Esophagus muscularis mucosa (tissue), 4 donors: ENCODE measurements at places on chromosomes 6 and 20. TPM values are rescaled to one million over a fixed set of nuclear protein-coding genes. Genes with fewer than 3 reads are reported as not detected.

DNA sequence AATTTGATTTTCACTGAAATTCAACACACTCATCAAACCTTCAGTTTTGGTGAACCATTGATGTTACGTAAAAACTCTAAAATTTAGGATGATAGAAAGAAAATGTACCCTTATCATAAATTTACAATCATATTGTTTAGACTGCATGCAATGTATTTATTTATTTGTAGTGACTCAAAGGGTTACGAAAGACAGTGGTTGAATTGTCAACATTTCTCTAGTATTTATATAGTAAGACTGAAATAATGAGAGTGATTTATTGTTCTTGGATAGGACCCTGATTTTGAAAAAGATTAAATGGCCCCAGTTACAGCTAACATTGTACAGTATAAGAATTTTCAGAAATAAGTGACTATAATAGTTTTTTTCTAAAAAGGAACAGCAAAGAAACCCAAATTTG is 591.5 kb downstream of the RFPL4B start:
- DNase-seq = no peak
- H3K27ac ChIP-seq = no peak overlapping the region
- H3K4me3 ChIP-seq = no peak overlapping the region
- no peaks in the 10 kb centered on the region for H3K36me3 ChIP-seq
- H3K4me1 ChIP-seq = peaks cover 39% of the 10 kb centered on the region
- no peaks in the 10 kb centered on the region for H3K27me3 ChIP-seq

The THBS2 gene
- 36.4 TPM for total RNA-seq

DNA sequence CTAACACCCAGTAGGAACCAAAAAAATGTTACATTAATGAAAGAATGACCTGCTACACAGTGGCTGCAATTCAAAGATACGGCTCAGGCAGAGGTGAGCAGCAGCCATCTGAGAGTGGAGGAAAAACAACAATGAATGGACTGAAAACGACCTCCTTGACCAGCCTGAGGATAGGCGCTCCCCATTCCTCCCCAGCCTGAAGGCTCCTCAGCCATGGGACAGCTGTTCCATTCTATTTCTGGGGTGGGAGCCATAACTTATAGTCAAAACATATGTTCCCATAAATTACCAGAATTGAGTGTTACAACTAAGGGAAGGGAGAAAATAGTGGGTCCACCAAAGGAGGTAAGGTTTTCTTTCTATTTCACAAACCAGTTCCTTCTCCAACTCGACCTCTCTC is 27.2 kb downstream of the FYN start:
- DNase-seq = no peak
- no peak overlapping the region for H3K27ac ChIP-seq
- no peaks in the 10 kb centered on the region for H3K27me3 ChIP-seq

- H3K36me3 ChIP-seq = no peaks in the 10 kb centered on the region
- no peak overlapping the region for H3K4me3 ChIP-seq
- DNase-seq = no peak
- peaks cover 13% of the 10 kb centered on the region for H3K4me1 ChIP-seq
- H3K27me3 ChIP-seq = peaks cover 15% of the 10 kb centered on the region
Observed at GRCh38 chr20:41370176-41370575, 3.6 kb upstream of the EMILIN3 start.

The SOX18 gene
- 5.6 TPM for total RNA-seq

- no peak overlapping the region for H3K27ac ChIP-seq
- H3K27me3 ChIP-seq = no peaks in the 10 kb centered on the region
- peaks cover 2% of the 10 kb centered on the region for H3K4me1 ChIP-seq
- no peak for DNase-seq
- no peaks in the 10 kb centered on the region for H3K36me3 ChIP-seq
- H3K4me3 ChIP-seq = no peak overlapping the region
Observed at GRCh38 chr6:16969699-16970655, 131.9 kb upstream of the STMND1 start.

DNA sequence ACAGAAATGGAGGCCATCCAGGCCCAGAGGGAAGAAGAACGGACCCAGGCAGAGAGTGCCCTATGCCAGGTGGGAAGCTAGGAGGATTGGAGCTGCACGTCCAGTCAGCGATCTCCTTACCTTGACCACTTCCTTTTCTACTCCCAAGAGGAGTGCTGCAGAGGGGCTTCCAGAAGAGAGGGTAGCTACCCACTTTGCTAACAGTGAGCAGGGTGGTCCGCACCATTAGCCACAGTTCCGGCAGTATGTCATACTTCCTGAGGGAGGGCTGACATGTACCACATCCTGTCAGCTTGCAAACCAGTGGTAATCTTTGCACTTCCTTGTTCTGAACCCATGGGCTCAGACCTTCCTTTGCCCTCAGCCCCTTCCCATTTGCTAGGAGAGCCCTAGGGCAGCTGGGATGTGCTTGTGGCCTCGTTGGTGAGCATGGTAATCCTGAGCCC is 35.4 kb downstream of the CEP250 start:
- H3K27ac ChIP-seq = no peak overlapping the region
- peaks cover 95% of the 10 kb centered on the region for H3K36me3 ChIP-seq
- no peaks in the 10 kb centered on the region for H3K4me1 ChIP-seq
- no peak for DNase-seq

GRCh38 chr20:60306551-60306950 is 348.3 kb downstream of the CDH26 start:
- DNase-seq = no peak
- H3K27me3 ChIP-seq = no peaks in the 10 kb centered on the region
- no peaks in the 10 kb centered on the region for H3K36me3 ChIP-seq
- no peaks in the 10 kb centered on the region for H3K4me1 ChIP-seq
- H3K4me3 ChIP-seq = no peak overlapping the region
- H3K27ac ChIP-seq = no peak overlapping the region

The AVP gene
- total RNA-seq = not detected

The TNFRSF6B gene
- total RNA-seq = 5.0 TPM

The TREM1 gene
- 9.3 TPM for total RNA-seq

The NR2E1 gene
- not detected for total RNA-seq

The CST2 gene
- 0.45 TPM for total RNA-seq

The BPIFB1 gene
- not detected for total RNA-seq

- peaks cover 79% of the 10 kb centered on the region for H3K4me1 ChIP-seq
- peaks cover 4% of the 10 kb centered on the region for H3K27me3 ChIP-seq
- H3K27ac ChIP-seq = no peak overlapping the region
- H3K36me3 ChIP-seq = peaks cover 11% of the 10 kb centered on the region
- no peak overlapping the region for H3K4me3 ChIP-seq
Observed at GRCh38 chr20:46361381-46361780, 45.0 kb downstream of the ELMO2 start.

The TASP1 gene
- total RNA-seq = 15.7 TPM

DNA sequence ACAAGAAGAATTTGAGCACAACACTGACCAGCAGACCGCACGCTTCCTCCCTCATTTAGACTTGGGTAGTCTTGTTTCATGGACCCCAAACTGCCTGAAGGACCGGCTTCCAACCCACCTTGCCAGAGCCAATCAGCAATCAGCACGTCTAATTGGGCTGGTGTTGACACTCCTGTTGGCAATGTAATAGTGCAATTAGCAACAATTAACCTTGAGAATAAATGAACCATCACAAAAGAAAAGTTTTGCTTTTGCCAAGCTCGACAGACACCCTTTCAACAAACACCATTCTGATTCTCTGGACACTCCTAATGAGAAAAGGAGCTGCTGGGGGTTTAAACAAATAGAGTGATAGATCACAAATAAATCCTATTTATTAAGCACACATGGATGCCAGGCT is 61.0 kb downstream of the EDN3 start:
- no peaks in the 10 kb centered on the region for H3K36me3 ChIP-seq
- no peak for DNase-seq
- H3K4me3 ChIP-seq = no peak overlapping the region
- H3K4me1 ChIP-seq = no peaks in the 10 kb centered on the region

The FAXC gene
- 44.7 TPM for total RNA-seq

The ZBTB12 gene
- 0.66 TPM for total RNA-seq

DNA sequence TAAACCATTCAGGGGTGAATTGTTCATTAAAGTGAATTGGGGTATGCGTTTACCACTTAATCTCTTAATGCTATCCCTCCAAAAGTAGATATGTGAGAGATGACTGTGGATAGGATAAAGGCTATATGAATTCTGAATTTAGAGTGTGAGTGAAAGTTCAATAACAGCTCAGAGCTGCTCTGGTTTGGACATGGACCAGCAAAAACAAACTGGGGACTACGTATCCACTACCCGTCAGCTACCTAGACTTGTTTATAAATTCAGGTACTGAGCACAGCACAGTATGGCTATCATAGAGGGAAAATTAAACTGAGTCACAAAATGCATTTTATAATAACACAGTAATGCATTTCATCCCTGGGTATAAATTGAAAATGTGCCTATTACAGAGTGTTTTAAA is 44.4 kb downstream of the HDDC2 start:
- no peak overlapping the region for H3K4me3 ChIP-seq
- no peaks in the 10 kb centered on the region for H3K36me3 ChIP-seq
- no peak for DNase-seq
- peaks cover 7% of the 10 kb centered on the region for H3K4me1 ChIP-seq
- H3K27me3 ChIP-seq = no peaks in the 10 kb centered on the region

- no peak overlapping the region for H3K4me3 ChIP-seq
- H3K4me1 ChIP-seq = no peaks in the 10 kb centered on the region
- no peak for DNase-seq
- H3K27ac ChIP-seq = no peak overlapping the region
Observed at GRCh38 chr6:45493761-45494160, 116.0 kb upstream of the SUPT3H start.

- peak; percentile 94 for DNase-seq
- H3K4me1 ChIP-seq = no peaks in the 10 kb centered on the region
- peak overlapping the region; percentile 40 for H3K27ac ChIP-seq
Observed at GRCh38 chr6:139323511-139324300, 31.9 kb upstream of the TXLNB start.

DNA sequence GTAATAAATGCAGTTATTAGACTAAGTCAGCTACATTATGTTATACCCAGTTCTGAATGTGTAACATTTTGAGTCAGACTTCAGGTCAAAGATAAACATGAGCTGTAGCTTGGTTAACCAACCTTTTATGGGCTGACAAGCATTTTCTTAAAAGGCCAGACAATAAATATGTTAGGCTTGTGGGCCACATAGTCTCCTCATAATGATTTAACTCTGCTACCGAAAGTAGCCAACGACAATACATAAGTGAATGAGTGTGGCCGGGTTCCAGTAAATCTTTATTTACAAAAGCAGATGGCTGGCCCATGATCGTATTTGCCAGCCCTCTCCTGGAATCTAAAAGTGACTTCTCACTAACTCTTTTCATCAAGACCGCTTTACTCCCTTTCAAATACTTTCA is 49.9 kb downstream of the ATG5 start:
- no peaks in the 10 kb centered on the region for H3K36me3 ChIP-seq
- H3K27me3 ChIP-seq = no peaks in the 10 kb centered on the region
- DNase-seq = no peak
- no peak overlapping the region for H3K27ac ChIP-seq
- H3K4me1 ChIP-seq = peaks cover 12% of the 10 kb centered on the region

The FOXS1 gene
- total RNA-seq = 0.50 TPM

The FOXP4 gene
- 30.7 TPM for total RNA-seq

DNA sequence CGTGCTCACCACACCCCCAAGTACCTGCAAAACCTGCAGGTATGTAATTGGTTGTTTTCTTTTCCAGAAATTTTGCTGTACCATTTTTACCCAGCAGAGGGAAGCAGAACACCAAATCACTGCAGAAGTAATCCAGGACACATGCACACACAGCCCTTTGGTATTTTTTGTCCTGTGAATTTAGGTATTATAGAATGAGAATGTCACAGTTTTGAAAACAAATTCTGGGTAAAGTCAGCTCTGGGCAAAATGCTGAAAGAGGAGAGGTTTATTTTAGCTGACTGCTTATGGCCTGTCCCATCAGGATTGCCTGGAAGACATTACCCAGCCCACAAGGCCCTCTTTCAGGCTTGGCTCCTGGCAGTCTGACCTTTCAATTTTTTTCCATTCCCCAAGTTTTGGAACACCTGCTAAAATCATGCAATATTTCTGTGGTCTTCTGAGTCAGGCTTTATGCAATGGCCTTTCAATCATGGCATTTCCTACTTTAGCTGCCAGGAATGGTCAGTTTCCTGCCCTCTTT is 3.5 kb upstream of the EFHC1 start:
- peaks cover 22% of the 10 kb centered on the region for H3K4me1 ChIP-seq
- no peaks in the 10 kb centered on the region for H3K27me3 ChIP-seq
- H3K36me3 ChIP-seq = no peaks in the 10 kb centered on the region
- no peak overlapping the region for H3K27ac ChIP-seq

DNA sequence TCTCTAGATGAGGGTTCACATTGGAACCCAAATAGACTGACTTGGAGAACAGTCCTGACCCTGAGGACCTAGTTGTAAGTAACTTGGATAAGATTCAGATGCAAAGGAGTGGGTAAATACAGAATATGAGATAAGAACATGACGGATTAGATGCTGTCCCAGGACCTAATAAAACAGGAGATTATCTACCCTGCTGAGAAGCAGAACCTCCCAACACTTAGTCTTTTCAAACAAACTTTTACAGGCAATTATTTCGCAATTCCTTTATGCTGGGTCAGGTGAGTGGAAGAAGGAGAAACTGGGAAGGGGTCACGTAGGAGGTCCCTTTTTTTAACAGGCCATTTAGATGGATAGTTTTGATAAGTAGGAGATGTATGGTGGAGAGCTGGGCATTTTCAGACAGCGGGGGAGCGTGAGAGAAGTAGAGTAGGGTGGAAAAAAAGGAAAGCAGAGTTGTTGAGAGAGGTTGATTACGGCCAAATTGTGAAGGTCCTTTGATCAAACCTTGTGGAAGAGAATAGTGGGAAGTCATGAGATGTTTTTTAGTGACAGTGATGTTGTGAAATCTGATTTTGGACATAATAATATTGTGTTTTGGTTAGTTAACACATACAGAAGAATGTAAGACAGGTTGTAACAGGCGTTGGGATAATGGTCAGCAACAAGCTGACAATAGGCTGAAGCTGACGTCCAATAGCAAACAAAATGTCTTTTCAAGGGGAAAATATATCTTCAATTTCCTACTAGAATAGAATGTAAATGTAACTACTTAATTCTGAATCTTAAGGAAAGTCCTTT is 32.8 kb downstream of the FAM83B start:
- no peak overlapping the region for H3K4me3 ChIP-seq
- DNase-seq = no peak
- no peak overlapping the region for H3K27ac ChIP-seq
- no peaks in the 10 kb centered on the region for H3K36me3 ChIP-seq
- H3K4me1 ChIP-seq = no peaks in the 10 kb centered on the region

The RCAN2 gene
- total RNA-seq = 79.1 TPM

The MAN1A1 gene
- 125 TPM for total RNA-seq

GRCh38 chr6:98107801-98108200 is 726.6 kb upstream of the POU3F2 start:
- no peaks in the 10 kb centered on the region for H3K4me1 ChIP-seq
- H3K4me3 ChIP-seq = no peak overlapping the region
- H3K27ac ChIP-seq = no peak overlapping the region
- H3K36me3 ChIP-seq = no peaks in the 10 kb centered on the region
- H3K27me3 ChIP-seq = no peaks in the 10 kb centered on the region

DNA sequence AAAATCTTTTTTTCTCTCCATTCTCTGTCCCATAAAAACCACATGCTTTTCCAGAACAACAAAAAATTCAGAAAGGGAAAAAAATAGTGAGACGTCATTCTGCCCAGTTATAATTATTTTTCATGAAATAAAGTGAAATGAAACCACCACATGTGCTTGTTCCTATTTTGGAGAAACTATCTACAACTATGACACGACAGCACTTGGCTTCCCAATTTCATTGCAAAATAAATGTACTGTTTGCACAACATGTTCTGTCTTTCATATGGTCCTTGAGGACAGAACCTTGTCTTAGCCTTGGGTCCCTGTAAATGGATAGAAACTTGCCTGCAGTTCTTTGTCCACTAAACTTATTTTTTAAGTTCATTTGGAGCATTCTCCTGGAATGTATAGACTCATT is 5.6 kb upstream of the MAN1A1 start:
- no peak for DNase-seq
- no peaks in the 10 kb centered on the region for H3K27me3 ChIP-seq
- no peaks in the 10 kb centered on the region for H3K36me3 ChIP-seq

The RIPK1 gene
- 23.3 TPM for total RNA-seq

The TCP11 gene
- 0.75 TPM for total RNA-seq

The TRIM40 gene
- total RNA-seq = not detected
